ENCODE measurements at places on chromosomes 1 and 21.
A peak's percentile ranks its signal among the peaks of the same experiment; 100 is the strongest.

DNA sequence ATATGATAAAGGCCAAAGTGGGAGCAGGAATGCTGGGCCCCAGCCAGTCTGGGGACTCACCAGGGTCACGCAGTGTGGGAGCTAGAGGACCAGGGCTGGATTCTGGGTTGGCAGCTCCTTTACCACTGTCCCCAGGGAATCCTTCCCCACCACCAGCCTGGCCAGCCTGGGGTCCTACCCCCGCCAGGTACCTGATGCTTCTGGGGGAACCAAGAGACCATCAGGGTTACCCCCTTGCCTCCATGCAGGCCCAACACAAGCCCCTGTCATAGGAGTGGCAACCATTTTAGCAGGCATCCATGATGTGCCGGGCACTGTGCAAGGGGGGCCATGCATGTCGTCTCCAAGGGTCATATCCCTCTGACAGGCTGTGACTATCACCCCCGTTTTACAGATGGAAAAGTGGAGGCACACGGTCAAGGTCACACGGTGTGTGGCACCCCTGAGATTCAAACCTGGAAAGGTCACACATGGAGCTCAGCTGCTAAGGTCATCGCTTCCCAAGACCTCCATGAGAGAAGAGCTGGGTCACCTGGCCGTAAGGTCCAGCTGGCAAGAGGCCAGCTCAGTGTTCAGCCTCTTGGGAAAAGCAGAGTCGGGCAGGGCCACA is 16.4 kb downstream of the RUNX3 start:
- no peak for DNase-seq

DNA sequence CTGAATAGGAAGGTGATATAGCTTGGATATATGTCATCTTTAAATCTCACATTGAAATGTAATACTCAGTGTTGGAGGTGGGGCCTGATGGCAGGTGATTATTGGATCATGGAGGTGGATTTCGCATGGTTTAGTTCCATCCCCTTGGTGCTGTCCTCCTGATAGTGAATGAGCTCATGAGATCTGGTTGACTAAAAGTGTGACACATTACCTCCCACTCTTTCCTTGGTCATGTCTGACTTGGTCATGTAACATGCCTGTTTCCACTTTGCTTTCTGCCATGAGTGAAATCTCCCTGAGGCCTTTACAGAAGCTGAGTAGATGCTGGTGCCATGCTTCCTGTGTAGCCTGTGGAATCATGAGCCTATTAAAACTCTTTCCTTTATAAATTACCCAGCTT is 664.5 kb upstream of the NR5A2 start:
- DNase-seq: no peak

GRCh38 chr1:42736152-42736551 is 3.9 kb downstream of the CLDN19 start:
- DNase-seq: peak; percentile 58

DNA sequence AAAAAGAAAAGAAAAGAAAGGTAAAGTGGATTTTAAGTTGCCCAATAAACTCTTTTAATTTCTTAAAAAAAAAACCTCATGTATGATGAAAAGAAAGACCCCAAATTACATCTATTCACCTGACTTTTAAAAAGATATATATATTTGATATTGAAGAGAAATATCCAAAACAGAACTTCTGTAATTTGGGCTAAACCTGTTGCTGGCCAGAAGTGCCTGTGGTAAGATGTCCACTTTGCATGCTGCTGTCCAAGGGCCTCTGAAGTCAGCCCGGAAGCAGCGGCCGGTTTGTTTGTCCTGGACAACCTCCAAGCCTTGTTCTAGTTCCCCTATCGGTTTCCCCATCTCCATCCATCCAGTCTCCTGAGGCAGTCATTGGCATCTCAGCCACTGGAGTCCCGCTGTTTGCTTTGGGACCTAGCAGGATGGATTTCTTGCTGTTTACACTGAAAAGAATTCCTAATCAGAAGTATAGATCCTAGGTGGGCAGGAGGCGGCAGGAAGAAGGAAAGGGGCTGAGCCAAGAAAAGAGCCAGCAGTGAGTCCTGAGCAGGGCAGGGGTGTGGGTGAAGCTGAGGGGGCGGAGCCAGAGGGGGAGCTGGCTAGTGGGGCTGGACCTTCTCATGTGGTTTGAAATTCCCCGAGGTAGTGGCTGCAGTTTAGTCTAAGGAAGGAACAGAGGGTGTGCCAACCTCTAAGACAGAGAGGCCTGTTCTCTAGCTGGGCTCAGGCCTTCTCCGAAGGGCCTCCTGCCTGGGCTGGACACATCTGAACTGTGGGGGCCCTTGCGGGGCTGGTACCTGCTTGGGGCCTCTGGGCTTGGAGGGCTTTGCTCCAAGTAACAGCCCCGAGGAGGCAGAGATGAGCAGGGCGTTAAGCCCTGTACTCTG is 3.3 kb downstream of the NCMAP start:
- DNase-seq: peak; percentile 83

DNA sequence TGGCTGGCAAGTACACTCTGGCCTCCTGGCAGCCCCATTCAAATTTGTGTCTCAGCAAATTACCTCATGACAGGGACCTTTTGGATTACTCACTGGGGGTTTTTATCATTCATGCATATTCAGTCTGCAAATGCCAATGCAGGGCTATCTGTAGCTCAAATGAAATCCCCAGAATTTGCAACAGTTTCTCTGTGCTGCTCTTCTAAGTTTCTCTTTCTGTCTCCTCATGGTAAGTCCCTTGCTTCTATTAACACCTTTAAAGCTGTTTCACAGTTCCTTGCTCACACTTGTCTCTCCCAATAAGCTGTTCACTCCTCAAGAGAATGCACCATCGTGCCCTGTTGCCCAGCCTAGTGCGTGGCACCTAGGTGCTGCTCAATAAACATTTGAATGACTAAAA is 3.3 kb upstream of the FAM78B start:
- no peak for DNase-seq

DNA sequence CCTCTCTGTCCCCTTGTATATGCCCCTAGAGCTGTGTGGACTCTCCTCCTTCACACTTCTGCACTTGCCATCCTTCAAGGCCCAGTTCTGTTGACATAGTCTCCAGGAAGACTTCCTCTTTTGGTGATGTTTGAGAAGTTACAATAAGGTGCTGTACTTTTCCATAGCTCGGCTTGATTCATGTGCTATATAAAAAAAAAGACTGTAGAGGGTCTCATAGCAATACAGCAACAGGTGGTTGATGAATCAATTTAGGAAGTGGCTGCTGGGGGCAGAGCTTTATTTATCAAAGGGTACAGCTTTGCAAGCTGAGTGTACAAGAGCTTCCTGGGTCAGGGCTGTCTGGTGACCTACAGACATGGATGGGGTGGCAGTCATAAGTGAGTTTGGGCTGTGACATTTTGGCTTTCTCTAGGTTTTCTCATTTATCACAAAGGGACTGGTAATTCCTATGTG is 102.7 kb downstream of the RUNX1 start:
- DNase-seq: no peak

GRCh38 chr21:28608646-28609045 is 384.0 kb downstream of the LTN1 start:
- DNase-seq: no peak

DNA sequence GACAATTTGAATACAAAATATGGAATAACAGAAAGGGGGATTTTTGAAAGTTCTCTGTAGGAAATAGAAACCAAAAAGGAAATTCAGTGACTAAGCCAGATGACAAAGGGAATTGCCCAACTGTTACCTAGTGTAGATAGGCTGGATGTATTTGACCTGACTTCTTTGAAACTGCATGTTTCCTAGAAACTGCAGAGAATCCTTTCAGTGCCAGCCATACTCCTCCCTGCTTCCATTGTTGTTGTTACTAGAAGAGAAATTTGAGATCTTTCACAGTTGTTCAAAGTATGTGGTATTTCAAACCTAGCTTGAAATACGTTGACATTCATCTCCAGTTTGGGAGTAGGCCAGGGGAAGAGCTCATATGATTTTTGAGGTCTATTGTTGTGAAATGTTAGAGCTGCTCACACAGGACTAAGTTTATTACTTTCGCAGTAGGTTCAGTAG is 1.8 kb upstream of the GBP5 start:
- no peak for DNase-seq

DNA sequence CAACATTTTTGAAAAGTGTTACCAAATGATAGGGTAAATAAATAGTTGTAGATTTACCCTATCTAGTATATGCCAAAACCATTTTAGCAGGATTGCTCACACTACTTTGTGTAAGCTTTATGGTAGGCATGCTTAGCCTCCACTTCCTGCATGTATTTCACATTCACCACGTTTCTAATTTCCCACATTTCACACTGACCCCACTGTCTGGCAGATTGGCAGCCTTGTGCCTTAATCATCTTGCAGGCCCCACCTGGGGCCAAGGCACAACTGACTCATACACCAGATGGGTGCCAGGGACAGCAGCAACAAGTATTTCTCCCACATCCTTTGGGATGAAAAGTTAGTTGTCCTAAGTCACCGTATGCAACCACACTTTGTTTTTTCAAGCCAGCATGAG is 21.2 kb upstream of the CENPF start:
- DNase-seq: peak; percentile 84
